ENCODE measurements at places on chromosomes 7 and 10.

DNA sequence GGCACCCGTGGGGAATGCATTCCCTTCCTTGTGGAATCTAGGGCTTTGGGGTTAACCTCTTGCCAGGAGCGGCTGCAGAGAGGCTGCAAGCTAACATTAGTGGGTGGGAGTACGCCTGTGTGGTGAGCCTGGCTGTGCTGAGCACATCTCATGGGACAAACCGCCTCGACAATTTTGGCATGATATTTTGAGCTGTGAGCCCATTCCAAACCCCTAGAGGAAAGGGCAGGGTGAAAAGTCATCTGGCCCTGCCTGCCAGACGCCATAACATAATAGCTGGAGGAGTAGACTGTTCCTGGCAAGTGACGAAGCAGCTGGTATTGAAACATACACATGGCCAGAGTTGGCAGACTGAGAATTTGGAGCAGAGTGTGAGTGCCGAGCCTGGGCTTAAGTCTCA, 110.0 kb downstream of the TACC2 start:
- no peak for DNase-seq

GRCh38 chr10:100962351-100963080, 6.8 kb upstream of the SEMA4G start:
- no peak for DNase-seq

DNA sequence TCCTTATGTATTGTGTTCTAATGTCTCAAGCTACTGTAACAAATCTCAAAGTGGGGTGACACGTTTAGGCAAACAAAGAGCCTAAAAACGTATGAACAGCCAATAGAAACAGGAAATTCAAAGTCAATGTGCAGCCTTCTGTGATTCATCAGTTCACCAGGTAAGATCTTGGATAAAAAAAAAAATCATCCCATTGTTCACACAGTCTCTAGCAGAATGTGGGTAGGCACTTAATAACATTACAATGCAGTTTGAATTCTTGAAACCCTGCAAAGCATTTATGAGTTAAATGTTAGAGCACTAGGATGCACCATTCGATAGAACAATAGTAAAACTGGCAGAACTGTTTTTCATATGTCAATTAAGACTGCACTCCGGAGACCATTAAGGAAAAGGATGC, 88.2 kb upstream of the HDAC9 start:
- DNase-seq = no peak

- DNase-seq = no peak
Measured at GRCh38 chr10:37619336-37619735, 238.1 kb downstream of the ZNF248 start.

DNA sequence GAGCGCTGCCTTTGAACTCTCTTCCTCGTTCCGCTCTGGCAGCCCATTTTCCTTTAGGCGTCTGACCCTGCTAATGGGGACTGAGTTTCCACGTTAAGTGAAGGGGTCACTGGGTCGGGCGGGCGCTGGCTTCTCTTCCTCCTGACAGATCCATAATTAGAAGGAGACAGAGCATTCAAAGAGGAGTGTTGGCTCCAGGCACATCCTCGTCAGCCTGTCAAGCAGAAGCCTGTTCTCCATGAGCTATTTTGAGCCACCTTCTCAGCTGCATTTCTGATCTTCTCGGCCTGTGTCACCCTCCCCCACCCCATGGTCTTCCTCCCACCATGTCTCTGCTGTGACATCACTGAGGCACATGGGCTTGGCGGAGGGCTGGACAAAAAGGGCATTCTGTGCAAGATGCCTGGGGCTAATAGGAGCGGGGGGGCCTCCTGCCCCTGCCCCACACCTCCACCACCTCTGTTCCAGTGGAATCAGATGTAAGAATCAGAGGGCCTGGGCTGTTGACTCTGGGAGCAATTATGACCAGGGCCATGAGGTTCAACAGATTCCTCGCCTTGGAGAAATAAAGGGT, 248.1 kb downstream of the PLXNA4 start:
- no peak for DNase-seq

DNA sequence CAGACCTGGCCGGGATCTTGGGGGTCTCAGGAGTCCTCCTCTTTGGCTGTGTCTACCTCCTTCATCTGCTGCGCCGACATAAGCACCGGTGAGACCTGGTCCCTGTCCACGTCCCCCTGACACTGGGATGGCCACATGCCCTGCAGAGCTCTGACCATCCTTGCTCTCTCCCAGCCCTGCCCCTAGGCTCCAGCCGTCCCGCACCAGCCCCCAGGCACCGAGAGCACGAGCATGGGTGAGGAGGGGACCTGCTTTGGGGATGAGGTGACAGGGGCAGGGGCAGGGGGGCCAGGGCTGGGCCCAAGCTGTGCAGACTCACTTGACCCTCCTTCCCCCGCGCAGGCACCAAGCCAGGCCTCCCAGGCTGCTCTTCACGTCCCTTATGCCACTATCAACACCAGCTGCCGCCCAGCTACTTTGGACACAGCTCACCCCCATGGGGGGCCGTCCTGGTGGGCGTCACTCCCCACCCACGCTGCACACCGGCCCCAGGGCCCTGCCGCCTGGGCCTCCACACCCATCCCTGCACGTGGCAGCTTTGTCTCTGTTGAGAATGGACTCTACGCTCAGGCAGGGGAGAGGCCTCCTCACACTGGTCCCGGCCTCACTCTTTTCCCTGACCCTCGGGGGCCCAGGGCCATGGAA, 959 bp downstream of the PVRIG start:
- DNase-seq = peak; percentile 13

DNA sequence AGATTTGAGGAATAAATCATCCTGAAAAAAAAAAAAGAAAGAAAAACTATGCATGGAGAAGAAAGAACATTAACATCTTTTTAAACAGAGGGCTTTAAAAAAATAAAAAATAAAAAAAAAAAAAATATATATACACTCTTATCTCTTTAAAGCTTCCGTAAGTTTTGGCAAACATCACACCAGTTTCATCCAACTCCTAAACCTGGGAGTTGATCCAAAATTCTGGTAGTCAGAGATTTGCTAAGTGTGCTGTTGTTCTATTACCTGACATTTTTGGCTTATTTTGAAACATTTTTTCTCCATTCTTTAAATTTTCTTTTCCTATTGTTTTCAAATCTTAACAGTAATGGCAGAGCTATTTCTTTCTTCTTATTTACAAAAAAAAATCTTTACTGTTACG, 273.1 kb downstream of the AGMO start:
- DNase-seq = no peak

DNA sequence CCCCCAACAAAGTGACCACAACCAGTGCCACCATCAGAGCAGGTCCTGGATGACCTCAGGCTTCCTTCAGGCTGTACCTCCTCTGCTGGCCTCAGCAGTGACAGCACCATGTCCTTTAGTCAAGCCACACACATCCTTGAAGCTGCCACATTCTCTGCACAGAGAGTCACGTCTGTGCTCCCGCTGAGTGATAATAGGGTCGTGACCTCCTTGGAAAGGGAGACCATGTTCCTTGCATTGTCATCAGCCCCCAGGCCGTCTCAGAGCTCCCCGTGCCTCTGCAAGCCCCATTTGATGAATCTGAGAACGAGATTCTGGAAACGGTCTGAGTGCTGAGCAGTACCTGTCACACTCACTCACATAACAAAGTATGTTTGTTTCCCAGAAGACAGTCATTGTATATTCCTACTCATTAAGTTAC, 106.5 kb upstream of the PRR15 start:
- no peak for DNase-seq

DNA sequence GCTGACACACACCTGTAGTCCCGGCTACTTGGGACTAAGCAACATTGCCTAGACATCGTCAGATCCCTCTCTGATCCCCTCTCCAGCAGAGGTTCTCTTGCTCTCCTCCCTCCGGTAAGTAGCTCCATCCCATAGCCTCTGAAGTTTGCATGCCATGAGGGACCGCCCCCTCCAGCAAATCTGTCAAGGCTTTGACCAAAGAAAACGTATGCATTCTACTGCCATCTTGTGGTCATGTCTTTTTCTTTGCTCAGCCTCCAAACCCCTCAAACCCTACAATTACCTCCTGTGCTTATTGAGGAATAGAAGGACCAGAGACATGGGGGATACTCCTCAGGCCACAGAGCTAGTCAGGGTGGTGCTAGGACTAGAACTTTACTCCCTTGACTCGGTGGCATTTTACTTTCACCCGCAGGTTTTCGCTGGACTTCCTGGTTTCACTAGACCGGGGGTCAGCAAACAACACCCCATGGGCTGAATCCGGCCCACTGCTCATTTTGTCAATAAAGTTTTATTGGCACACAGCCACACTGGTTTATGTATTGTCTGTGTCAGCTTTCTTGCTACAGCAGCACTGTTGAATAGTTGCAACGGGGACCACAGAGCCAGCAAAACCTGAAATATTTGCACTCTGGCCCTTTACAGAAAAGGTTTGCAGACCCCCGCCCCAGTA, 202.6 kb upstream of the FOXK1 start:
- no peak for DNase-seq

GRCh38 chr10:61398366-61399129, 54.6 kb downstream of the TMEM26 start:
- DNase-seq = no peak

GRCh38 chr10:124974131-124974530, 32.2 kb downstream of the ZRANB1 start:
- DNase-seq = no peak

DNA sequence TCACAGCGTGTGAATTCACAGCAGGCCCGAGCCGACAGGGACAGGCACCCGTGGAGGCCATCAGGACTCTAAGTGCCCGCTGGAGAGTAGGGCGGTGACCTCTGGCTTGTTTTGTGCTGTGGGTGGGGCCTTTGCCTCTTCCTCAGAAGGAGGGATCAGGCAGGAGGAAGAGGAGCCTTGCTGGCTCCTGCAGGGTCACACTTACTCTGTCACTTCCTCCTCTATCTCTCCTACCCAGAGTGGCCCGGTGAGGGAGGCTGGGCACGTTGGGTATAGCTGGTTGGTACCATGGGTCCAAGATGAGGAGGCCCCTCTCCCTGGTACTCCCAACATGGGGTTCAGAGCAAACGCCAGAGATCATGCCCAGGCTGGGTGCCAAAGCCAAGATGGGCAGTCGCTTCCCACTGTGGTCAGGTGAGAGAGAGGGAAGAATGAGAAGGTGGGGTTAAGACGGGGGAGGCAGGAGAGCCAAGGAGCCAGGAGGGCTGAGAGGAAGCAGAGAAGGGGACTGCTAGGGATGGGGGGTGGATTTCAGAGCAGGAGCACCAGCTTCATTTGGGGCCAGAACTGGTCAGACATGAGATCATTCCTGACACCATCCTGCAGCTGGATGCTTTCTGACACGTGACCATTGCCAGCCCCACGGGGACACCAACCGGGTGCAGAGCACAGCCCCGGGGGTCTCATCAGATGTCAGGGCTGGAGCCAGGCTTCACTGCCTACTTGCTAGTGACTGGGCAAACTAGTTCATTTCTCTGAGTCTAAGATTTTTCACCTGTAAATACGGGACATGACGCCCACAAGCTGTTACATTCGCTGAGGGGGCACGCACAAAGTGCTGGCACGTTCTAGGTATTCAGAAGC, 54.8 kb upstream of the CACUL1 start:
- no peak for DNase-seq

- DNase-seq = peak; percentile 20
Measured at GRCh38 chr10:102643336-102644065, 778 bp upstream of the TRIM8 start.

GRCh38 chr7:102985176-102985783, 72.5 kb downstream of the LRRC17 start:
- DNase-seq = no peak

GRCh38 chr10:6657196-6657595, 77.1 kb upstream of the PRKCQ start:
- no peak for DNase-seq

DNA sequence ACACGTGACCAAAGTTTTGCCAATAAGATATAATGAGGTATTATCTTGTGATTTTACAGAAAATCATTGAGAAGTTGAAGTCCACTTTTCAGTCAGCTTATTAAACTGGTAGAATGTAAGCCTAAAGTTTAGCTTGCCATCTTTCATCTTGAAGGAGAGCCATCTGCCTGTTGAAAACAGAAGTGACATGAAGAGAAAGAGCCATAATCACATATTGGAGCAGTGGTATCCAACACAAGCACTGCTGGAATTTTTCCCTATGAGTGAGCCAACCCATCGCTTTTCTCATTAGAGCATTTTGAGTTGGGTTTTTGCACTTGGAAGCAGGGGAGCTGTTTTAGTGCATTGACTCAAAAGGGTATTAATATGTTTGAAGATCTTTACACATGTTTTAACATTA, 117.6 kb upstream of the FERD3L start:
- DNase-seq = no peak

DNA sequence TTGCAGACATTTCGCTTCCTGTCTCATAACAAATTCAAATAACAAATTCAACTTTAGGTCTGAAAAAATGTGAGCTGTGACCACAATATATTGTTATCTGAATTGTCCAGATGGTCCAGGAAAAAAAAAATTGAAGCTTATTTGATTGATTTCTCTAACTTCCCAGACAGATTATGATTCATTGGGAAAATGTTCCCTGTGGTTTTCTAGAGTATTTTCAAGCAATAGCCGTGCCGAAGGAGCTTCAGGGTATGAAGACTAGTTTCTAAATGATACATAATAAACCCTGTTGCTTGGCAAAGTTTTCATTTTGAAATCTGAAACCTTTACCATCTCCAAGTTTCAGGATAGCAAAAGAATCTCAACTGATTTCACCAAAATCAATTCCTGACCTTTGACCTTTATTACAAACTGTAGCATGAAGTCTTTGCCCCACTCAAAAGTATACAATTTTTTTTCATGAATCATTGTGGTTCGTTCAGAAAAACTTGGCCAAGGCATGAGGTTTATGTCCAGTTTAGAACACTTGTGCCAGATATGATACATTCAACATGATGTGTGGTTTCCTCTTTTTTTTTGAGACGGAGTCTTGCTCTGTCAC, 109.9 kb downstream of the JCAD start:
- DNase-seq = no peak

- peak; percentile 62 for DNase-seq
Measured at GRCh38 chr7:2670720-2671391, 17.1 kb upstream of the AMZ1 start.

DNA sequence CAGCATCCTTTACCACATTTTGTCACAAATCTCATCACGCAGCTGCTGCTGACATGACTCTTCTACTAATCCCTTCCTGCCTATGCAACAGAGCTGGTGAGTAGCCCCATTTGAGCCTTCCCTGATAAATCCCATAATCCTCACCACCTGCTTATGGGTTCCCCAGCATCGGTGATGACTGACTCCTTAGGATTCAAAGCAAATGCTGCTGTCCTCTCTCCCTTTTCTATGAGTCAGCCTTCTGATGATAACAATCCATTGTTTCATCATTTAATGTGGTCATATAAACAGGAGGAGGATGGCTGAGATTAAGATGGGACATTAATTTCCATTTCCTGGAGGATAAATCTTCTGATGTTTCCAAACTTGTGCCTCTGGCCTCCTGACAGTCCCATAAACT, 73.4 kb downstream of the SORCS1 start:
- DNase-seq = no peak

DNA sequence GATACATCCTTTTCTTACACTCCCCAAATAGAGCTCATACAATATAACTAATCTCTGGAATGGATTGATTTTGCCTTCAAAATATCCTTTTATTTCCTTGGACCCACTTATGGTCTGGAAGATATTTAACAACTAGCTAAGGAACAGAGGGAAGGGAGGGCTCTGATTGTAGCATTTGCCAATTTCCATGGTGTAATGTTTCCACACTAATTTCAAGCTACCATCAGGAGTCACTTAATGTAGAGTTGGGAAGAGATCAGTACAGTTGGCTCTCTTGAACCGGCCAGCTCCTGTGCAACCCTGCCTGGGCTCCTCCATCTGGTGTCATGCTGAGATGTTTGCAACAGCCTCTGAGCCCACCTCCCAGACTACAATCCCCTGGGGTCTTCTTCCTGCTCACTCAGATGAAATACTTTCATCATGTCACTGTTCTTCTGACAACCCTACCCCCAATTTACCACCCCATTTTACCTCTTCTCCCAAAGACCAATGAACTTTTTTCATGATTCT, 8.0 kb upstream of the IL6 start:
- DNase-seq = no peak

- DNase-seq = no peak
Measured at GRCh38 chr7:69550991-69551390, 47.3 kb upstream of the AUTS2 start.

All from CD4-positive, alpha-beta T cell treated with Interleukin-6 at 100 ng/mL for 8 hours (primary cell).